ENCODE measurements at places on chromosomes 6 and 20.

- H3K4me3 ChIP-seq: no peak overlapping the region
- no peaks in the 10 kb centered on the region for H3K36me3 ChIP-seq
- H3K27ac ChIP-seq: no peak overlapping the region
- peaks cover 6% of the 10 kb centered on the region for H3K4me1 ChIP-seq
- DNase-seq: no peak
Observed at GRCh38 chr20:52974179-52974594, 2.0 kb downstream of the TSHZ2 start.

GRCh38 chr6:6837541-6838080, 249.1 kb downstream of the LY86 start:
- H3K4me1 ChIP-seq: peaks cover 2% of the 10 kb centered on the region
- no peak overlapping the region for H3K4me3 ChIP-seq
- peaks cover 41% of the 10 kb centered on the region for H3K27me3 ChIP-seq

- no peak overlapping the region for H3K4me3 ChIP-seq
- no peak overlapping the region for H3K27ac ChIP-seq
- H3K27me3 ChIP-seq: no peaks in the 10 kb centered on the region
- H3K4me1 ChIP-seq: no peaks in the 10 kb centered on the region
Observed at GRCh38 chr6:4125933-4126864, 9.2 kb downstream of the ECI2 start.

DNA sequence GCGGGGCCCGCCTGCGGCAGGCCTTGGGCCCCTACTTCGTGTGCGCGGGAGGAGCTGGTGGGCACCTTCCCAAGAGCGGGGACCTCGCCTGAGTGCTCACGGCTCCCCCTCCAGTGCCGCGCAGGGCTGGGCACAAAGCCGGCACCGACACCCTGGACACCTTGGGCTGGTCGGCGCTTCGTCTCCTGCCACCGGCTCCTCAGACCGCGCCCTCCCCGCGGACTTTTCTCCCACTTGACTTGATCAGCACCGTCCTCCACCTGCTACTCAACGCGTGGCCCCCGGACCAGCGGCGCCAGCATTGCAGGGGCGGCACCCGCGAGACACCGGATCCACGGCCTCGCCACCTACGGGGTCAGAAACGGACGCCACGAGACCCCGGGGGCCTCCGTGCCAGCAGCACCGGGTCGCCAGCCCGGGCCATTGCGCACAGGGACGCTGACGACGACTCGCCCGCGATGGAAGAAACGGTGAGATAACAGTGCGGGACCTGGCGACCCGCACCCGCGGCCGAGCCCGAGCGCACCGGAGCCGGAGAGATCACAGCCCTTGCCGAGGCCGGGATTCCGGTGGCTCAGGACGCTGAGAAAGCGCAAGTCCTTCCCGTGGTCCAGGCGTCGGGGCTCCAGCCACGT, 154.2 kb downstream of the DLL1 start:
- no peak for DNase-seq
- H3K27me3 ChIP-seq: peaks cover 3% of the 10 kb centered on the region
- H3K36me3 ChIP-seq: no peaks in the 10 kb centered on the region
- no peak overlapping the region for H3K27ac ChIP-seq
- H3K4me3 ChIP-seq: no peak overlapping the region

GRCh38 chr6:122393351-122393896, 6.0 kb upstream of the HSF2 start:
- H3K4me3 ChIP-seq: no peak overlapping the region
- DNase-seq: no peak
- no peak overlapping the region for H3K27ac ChIP-seq
- H3K36me3 ChIP-seq: no peaks in the 10 kb centered on the region

DNA sequence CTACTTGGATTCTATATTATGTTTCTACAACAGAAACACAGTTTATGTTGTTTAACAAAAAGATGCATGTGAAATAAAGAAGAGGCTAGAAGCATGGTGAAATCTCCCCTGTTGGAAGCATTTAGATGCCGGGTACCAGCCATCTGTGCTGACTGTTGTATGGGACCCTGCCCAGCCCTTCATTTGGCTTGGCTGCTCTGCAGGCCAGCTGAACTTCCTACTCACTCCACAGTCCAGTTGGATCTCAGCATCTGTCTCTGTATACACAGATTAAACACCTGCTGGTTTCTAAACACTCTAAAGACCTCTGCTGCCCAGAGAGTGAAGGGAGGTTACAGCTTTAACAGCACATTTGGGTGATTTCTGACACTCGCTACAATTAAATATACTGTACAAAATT, 228.3 kb downstream of the SLC35F1 start:
- no peak overlapping the region for H3K4me3 ChIP-seq
- no peak for DNase-seq
- no peaks in the 10 kb centered on the region for H3K36me3 ChIP-seq
- H3K27ac ChIP-seq: no peak overlapping the region

Data from activated CD8-positive, alpha-beta T cell treated with anti-CD3 and anti-CD28 coated beads, Interleukin-2, amount 10 ng/mL, durations not matched to agents 7 days and 5 days (primary cell).